ENCODE measurements at places on chromosomes 3 and 15.
A peak's percentile ranks its signal among the peaks of the same experiment; 100 is the strongest.

- DNase-seq: no peak
Measured at GRCh38 chr15:48469681-48470080, 138.5 kb downstream of the DUT start.

- no peak for DNase-seq
Measured at GRCh38 chr3:42702066-42702951, at the start of gene HHATL. TSS of gene HHATL (minus strand) at chr3:42702798. CDS start at chr3:42700826, 1,972 bp downstream.

DNA sequence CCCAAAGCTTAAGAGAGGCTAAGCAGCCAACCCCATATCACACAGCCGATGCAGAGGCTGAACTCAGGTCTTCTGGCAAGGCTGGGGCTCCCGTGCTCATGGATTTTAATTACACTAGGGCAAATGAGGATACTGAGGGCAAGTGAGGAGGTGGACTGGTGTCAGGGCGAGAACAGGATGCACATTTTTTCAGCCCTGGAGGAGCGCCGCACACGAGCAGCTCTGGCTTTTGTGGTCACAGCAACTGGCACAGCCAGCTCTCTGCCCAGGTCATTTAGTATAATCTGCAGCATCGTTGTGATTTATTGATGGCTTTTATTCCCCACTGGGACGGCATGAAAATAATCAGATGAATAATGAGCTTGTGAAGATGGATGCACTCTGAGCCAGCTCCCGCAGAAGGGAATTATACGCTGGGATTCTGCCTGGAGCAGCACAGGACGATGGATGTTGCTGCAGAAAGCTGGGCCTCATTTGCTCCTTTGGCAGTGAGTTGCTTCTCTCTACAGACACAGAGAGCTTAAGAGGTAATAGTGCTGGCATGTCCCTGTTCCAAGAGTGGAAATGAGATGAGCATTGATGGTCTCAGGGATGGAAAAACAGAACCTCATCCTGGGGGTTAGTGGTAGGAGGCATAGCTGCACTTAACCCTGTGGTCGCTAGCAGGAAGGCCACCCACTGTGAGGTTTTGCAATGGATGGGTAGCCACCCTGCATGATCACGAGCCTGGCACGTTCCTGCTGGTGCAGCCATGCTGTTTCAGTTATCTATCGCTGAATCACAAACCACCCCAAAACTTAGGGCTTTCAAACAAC, 135.4 kb downstream of the UACA start:
- DNase-seq: no peak

DNA sequence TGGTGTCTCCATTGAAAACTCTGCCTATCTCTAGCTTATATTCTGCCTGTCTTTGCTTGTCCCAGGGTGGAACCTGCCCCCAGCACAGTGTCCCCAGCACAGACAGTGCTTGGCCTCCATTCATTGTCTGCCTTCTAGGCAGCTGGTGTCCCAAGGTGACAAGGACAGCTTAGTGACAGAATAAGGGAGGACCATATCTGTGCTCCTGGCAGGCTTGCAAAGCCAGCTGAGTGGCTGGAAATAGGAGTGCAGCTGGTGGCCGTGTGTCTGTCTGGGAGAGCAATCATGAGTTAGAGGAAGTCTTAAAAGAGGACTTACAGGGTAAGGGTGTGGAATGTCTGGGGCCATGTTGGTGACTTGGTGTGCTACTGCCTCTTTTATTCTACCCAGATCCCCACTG, 33.4 kb downstream of the SCN5A start:
- DNase-seq: no peak

- no peak for DNase-seq
Measured at GRCh38 chr15:70098153-70098460, 390 bp upstream of the TLE3 start.

DNA sequence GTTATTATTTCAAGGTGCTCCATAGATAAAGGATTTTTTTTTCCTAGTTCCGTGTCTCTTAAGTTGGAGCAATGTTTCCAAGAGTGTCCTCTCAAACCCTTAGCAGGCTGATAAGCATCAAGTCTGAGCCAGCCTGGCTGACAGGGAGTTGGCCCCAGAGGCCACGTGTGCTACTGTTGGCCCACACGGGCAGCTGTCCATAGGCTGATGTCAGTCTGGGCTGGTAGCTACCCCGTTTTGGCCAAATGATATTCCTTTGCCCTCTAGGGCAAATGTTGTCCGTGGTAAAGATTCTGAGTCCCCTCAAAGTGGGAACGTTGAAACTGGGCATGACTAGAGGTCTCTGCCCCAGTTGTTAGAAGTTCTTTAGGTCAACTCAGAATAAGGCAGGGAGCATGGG, 99.4 kb downstream of the FLNB start:
- DNase-seq: no peak

- DNase-seq: peak; percentile 93
Measured at GRCh38 chr3:69540706-69541581, 155.1 kb upstream of the FRMD4B start.

DNA sequence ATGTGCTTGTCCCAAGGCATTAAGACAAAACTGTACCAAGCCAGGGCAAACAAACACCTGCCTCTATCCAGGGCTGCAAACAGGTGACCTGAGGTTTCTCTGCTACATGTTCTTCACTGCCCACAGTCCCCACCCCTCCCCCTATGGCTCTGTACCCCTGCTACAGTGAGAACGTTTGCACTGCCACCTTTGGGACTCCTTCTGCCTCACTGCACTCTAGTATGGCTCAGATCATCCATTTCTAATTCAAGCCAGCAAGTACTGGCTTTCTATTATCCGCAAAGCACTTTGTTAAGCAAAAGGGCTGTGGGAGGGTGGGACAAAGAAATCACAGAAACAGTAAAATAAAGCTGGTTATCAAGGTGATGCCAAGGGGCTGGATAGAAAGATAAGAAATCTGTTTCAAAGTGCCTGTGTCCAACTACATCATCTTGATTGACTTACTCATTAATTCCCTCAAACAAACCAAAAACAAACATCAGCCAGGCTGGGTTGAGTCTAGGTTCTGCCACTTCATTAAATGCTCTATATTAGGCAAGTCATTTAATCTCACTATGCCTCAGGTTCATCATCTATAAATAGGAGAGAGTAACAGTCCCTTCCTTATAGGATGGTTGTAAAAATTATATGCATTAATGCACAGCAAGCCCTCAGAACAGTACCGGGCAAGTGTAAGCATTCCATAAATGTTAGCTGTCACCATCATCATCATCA, 95.3 kb downstream of the PDZRN3 start:
- no peak for DNase-seq

DNA sequence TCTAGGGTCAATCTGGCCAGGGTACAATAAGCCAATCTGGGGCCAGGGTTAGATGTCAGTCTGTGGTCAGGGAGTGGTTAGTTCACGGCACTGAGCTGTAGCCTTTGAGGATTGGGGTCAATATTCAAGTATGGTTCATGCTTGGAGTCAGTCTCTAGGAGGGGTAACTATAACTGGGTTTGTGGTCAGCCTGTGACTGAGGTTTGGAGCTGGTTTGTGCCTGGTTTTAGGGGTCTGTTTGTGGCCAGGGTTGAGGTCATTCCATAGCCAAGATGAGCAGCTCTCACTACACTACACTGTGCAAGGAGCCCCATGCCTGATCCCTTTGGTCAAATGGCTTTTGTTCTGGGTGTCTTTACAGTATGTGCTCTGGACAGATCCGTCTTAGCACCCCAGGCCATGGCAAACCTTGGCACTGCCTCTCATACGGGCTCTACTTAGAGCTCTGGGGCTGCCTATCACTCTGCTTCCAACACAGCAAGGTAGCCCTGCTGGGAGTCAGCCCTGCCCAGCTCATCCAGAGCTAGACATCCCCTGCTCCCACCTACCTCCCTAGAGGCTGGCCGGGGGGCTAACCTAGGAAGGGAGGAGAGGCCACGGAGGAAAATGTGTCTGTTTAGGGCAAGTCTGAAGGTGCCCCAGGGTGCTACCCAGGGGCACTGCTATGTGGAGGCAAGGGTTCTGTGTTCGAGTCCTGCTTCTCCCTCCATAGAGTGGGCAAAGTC, 63.3 kb upstream of the CORO2B start:
- no peak for DNase-seq

GRCh38 chr15:31405200-31405920, 78.7 kb downstream of the KLF13 start:
- no peak for DNase-seq

DNA sequence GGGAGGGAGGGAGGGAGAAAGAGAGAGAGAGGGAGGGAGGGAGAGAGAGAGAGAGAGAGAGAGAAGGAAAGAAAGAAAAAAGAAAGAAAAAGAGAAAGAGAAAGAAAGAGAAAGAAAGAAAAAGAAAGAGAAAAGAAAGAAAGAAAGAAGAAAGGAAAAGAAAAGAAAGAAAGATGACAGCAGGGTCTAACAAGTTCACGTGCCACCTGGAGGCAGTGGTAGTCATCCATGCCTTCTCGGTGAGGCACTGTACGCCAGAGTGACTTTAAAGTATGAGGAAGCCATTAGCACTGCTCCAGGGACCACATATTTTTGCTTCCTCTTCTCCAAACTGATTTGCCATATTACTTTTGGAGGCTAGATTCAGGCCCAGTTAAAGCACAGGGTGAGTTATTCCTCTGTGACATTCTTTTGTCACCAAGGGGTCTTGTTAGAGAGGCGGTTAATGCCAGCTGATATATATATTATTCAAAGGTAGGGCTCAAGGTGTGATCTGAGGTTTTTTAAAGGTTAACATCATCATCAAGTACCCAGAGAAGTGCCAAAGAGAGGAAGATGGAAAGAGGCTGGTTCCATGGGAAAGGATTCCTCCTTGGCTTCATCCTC, at the start of gene HTR3D:
HTR3D (plus strand) TSS at position 556 of the 606 bp plus-strand sequence; CDS start at position 556, 0 bp downstream.
- DNase-seq: no peak

DNA sequence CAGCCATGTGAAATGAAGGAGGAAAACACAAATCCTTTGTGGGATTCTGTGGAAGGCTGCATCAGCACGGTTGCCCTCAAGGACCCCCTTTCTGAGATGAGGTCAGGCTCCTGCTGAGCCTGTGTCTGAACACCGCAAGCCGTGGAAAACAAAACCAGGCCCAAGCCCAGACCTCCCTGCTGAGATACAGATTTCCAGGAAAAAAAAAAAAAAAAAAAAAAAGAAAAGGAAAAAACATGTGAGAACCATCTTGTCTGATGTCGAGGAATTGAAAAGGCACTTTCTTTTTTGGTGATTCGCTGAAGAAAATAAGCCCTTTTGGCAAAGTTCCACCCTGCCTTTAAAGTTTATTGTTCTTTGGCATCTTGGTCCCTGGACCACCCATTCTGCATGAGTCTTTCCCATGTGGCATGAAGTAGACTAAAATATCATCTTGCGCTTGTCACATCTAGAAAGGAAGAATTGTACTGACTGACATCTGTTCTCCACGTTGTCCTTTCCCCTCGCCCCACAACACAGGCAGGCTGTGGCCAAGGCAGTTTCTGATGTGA, 117.6 kb downstream of the CHST2 start:
- no peak for DNase-seq

GRCh38 chr15:61661791-61662190, 398.5 kb downstream of the VPS13C start:
- peak; percentile 53 for DNase-seq

GRCh38 chr3:14849638-14850230, 31.0 kb downstream of the FGD5 start:
- no peak for DNase-seq

DNA sequence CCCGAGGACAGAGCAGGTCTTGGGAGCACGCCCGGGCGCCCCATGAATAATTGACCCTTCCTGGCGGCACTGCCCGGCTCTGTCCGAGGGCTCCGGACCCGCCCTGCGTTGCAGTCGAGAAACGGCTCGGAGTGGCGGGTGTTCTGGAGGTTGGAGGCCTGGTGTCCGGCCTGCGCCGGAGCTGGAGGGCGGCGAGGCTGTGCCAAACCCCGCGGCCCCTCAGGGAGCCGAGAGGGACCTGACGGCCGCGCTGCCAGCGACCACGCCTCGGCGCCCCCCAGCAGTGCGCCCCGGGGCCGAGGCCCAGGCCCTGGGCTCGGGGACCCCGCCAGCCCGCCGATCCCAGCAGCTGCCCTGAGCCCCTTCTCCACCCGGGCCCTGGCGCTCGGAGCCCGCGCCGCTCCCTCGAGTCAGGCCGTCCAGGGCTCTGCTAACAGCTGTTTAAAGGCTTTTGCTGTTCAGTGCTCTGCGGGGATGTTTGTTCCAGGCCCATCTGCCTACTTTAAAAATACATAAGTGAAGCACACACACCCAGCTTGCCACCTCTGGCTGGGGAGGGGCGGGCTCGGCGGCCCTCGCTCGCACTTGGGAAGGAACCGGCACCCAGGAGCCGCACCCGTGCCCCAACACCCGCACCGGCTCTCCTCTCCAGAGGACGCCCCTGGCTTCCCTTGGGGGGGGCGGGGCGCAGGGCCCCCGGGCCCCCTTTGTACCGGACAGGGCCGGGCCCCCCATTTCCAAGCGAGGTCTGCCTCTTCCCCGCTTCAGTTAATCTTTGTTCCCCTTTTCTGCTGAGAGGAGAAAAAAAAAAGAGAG, 730 bp upstream of the ZNF710 start:
- no peak for DNase-seq

DNA sequence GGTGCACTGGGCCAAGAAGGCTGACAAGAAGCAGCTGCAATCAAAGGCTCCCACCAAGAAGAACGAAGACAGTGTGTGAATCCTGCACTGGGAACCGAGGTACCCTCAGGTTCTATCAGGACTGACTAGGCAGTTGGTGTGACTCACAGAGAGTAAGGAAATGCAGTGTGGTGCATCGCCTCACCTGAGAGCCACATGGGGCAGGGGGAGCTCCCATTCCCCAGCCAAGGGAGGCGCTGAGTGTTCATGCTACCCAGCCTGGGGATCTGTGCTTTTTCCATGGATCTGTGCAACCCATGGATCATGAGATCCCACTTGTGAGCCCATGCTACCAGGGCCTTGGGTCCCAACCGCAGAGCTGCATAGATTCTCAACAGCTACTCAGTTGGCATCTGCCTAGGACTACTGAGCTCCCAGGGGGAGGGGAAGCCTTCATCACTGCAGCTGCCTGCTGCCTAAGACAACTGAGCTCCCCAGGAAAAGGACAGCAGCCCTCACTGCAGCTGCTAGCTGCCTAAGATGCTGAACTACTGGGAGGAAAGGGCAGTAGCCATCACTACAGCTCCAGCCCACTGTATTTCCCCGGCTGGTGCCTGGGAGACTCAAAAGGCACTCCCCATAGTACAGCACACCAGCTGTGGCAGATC, 6.9 kb upstream of the PLSCR2 start:
- DNase-seq: no peak

DNA sequence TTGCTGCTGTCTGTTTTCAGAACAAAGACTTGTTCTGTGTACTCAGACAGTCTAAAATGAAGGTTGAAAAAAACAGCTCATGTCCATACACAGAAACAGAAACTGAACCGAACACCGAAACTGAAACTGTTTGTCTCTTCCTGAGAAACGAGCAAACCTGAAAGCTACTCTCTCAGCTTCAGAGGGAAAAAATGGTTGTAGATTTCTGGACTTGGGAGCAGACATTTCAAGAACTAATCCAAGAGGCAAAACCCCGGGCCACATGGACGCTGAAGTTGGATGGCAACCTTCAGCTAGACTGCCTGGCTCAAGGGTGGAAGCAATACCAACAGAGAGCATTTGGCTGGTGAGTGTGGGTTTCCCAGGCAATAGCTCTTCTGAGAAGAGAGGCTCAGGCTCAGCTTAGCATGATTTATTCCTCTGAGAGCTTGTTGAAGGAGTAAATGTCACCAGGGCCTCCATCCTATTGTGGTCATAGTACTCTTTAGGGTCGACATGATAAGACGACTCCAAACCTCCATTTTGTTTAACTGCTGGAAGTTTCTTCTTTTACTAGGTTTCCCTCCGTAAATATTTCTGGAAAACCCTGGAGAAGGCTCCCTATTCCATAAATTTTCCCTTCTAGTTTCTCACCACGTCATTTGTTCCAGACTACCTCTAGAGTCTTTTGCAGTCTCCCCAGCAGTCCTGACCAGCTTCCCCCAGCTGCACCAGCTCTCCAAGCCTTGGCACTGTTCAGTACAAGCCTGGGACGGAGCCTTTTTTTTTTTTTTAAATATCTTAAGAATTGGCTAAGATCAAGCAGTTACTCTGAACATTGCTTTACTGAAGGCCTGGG, at the start of gene RTP4:
RTP4 (plus strand) TSS at position 135 of the 838 bp plus-strand sequence; CDS start at position 192, 57 bp downstream.
- no peak for DNase-seq
